ENCODE measurements at places on chromosomes 3 and 15.

GRCh38 chr15:90774731-90775514, 57.8 kb downstream of the BLM start:
- H3K4me1 ChIP-seq, result peaks cover 8% of the 10 kb centered on the region
- peaks cover 14% of the 10 kb centered on the region for H3K36me3 ChIP-seq
- no peak overlapping the region for H3K4me3 ChIP-seq
- no peak overlapping the region for H3K27ac ChIP-seq

GRCh38 chr3:115667738-115668065, 44.4 kb downstream of the GAP43 start:
- H3K27ac ChIP-seq, result no peak overlapping the region
- no peaks in the 10 kb centered on the region for H3K36me3 ChIP-seq
- H3K4me3 ChIP-seq, result no peak overlapping the region
- no peaks in the 10 kb centered on the region for H3K27me3 ChIP-seq

- DNase-seq, result no peak
- peaks cover 2% of the 10 kb centered on the region for H3K36me3 ChIP-seq
- H3K27me3 ChIP-seq, result no peaks in the 10 kb centered on the region
These were observed 130.9 kb downstream of the DNAJB8 start for GRCh38 chr3:128335621-128336296.

DNA sequence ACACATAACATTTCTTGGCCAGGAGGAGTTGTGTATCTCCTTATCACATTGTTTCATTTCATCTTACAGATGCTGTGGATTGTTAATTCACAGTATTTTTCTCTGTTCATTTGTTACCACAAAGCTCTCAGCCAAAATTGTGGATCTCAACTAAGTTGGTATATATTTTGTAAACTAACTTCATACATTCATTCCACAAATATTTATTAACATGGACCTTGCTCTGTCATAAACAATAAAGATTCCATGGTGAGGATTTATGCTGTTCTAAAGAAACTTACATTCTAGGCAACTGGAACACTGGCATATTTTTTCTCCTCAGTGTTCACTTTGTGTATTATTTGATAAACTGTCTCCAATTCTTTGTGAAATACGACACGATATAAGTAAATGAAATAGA, 268.8 kb downstream of the CNTN3 start:
- no peak for DNase-seq
- H3K27me3 ChIP-seq, result peaks cover 2% of the 10 kb centered on the region
- no peak overlapping the region for H3K27ac ChIP-seq
- no peaks in the 10 kb centered on the region for H3K4me1 ChIP-seq

GRCh38 chr3:23574822-23575315, 230.9 kb upstream of the UBE2E1 start:
- peaks cover 7% of the 10 kb centered on the region for H3K36me3 ChIP-seq
- DNase-seq, result no peak
- H3K27ac ChIP-seq, result no peak overlapping the region
- no peaks in the 10 kb centered on the region for H3K4me1 ChIP-seq
- H3K27me3 ChIP-seq, result no peaks in the 10 kb centered on the region
- no peak overlapping the region for H3K4me3 ChIP-seq

DNA sequence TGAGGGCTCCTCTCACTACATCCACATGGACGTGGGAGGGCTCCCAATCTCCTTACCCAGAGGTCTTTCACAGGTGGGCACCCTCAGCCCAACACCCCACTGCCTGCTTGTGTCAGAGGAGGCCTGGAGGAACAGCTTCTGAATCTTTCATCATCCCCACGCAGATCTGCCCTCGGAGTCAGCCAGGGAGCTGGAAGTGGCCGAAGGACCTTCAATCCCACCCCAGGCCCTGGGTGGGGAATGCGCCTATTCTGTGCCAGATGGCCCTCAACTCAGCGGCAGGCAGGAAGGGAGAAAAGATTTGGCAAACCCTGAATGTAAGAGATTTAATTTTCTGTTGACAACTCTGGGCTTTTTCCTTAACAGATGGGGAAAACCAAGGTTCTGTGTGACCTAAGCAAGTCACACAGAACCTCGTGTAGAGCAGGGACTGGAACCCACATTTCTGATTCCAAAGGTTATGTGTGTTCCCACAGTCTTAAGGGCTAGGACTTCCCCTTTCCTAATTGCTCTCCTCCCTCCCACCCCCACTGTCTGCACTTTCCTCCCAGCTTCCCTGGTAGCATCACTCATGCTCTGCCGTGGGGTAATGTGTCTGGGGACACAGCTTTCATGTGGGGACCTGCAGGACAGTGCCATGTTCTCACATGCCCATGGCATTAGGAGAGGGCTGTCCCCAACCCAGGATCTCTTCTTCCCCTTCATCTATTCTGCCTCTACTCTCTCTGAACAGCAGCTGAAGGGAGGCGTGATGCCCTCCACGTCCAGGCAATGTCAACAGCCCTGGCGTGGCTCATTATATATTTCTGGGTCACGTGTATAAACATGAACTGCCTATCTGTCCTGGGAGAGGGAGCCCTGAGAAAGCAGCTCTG, 98.1 kb downstream of the SEMA5B start:
- peaks cover 21% of the 10 kb centered on the region for H3K27me3 ChIP-seq
- no peak for DNase-seq
- H3K27ac ChIP-seq, result no peak overlapping the region
- no peak overlapping the region for H3K4me3 ChIP-seq
- no peaks in the 10 kb centered on the region for H3K4me1 ChIP-seq
- H3K36me3 ChIP-seq, result no peaks in the 10 kb centered on the region

DNA sequence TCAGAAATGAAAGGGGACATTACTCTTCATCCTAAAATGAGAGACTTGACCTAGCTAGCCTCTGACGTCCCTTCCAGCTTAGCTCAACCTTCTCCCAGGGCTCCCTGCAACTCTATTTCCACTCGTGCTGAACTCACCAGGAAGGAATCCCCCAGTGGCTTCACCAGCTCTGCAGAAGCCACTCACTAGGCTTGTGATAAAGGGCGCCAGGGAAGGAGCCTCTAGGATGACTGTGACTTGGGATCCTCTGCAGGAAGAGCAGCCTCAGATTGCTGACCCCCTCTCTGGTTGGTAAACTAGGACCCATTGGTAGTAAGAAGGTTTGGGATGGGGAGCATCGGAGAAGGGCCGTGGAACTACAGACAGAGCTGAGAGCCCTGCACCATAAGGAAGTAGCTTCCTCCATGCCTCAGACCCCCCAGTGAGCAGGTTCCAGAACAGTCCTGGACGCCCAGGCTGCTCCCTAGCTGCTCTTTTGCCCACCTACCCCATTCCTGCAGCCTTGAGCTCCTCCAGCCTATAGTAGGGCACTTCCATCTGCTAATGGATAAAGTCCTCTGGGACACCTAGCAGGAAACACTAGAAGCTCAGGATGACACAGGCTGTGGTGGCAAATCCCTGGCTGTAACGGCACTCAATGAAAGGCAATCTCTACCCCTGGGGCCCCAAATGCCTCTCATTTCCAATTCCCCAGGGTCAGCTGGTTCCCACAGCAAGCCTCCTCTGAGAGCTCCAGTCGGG, 26.0 kb downstream of the PLA2G4F start:
- no peak for DNase-seq
- H3K36me3 ChIP-seq, result no peaks in the 10 kb centered on the region
- no peak overlapping the region for H3K27ac ChIP-seq
- H3K4me1 ChIP-seq, result peaks cover 5% of the 10 kb centered on the region
- no peak overlapping the region for H3K4me3 ChIP-seq

DNA sequence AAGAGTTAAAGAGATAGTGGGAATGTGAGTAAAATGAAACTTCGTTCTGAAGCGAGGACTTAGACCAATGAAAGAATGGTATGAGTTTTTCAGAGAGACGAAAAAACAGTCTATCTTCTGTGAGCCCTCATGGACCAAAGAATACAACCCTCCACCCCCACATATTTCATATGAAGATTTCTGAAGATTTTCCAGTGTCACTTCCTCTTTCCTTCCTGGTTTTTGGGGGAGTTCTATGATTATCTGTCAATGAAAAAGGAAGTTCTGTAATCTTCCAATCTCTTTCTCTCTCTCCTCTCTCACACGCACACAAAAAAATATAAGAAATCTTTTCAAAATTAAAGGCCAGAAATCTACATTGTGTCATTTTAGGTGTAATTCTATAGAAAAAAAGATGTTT, 27.7 kb downstream of the CMSS1 start:
- H3K36me3 ChIP-seq, result no peaks in the 10 kb centered on the region
- no peak overlapping the region for H3K4me3 ChIP-seq
- no peak for DNase-seq
- no peaks in the 10 kb centered on the region for H3K27me3 ChIP-seq
- H3K4me1 ChIP-seq, result peaks cover 22% of the 10 kb centered on the region
- no peak overlapping the region for H3K27ac ChIP-seq

DNA sequence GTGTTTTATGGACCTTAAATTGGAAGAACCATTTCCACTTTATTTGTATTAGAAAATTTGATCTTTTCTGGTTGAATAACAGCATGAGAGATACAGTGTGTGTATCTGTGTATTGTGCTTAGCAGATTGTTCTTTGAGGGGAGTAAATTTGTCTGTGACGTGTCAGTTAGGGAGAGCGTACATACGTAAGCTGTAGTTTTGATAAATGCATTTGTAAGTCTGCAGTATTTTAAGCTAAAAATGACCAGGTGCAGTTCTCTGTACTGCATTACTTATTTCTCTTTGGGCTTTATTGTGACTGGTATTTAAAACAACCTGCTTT, 264.8 kb downstream of the ROBO2 start:
- H3K4me1 ChIP-seq, result no peaks in the 10 kb centered on the region
- no peak overlapping the region for H3K4me3 ChIP-seq
- DNase-seq, result no peak
- H3K27me3 ChIP-seq, result no peaks in the 10 kb centered on the region
- H3K36me3 ChIP-seq, result no peaks in the 10 kb centered on the region
- H3K27ac ChIP-seq, result no peak overlapping the region

- no peaks in the 10 kb centered on the region for H3K4me1 ChIP-seq
- peaks cover 32% of the 10 kb centered on the region for H3K36me3 ChIP-seq
- H3K27ac ChIP-seq, result no peak overlapping the region
- DNase-seq, result no peak
- H3K4me3 ChIP-seq, result no peak overlapping the region
- no peaks in the 10 kb centered on the region for H3K27me3 ChIP-seq
These were observed 15.9 kb downstream of the LYSMD4 start for GRCh38 chr15:99717161-99718009.

DNA sequence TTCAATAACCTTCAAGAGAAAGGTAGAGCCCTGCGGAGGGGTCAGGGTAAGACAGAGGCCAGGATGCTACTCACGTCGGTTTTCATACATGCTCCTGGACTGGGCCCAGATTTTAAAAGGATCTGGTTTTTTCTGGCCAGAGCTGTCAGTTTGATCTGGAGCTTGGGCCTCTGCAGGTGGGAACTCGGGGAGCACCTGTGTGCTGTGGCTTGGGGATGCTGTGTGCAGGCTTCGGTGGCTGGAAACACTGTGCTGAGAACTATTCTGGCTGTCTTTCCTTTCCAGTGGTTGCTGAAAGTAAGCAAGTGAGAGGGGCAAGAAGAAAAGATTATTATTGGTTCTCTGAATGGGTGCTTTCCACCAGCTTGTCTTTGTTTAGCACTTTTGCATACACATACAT, 647.6 kb downstream of the MAGI1 start:
- no peak overlapping the region for H3K4me3 ChIP-seq
- no peak for DNase-seq
- H3K27ac ChIP-seq, result no peak overlapping the region
- H3K36me3 ChIP-seq, result peaks cover 16% of the 10 kb centered on the region
- H3K4me1 ChIP-seq, result peaks cover 6% of the 10 kb centered on the region

DNA sequence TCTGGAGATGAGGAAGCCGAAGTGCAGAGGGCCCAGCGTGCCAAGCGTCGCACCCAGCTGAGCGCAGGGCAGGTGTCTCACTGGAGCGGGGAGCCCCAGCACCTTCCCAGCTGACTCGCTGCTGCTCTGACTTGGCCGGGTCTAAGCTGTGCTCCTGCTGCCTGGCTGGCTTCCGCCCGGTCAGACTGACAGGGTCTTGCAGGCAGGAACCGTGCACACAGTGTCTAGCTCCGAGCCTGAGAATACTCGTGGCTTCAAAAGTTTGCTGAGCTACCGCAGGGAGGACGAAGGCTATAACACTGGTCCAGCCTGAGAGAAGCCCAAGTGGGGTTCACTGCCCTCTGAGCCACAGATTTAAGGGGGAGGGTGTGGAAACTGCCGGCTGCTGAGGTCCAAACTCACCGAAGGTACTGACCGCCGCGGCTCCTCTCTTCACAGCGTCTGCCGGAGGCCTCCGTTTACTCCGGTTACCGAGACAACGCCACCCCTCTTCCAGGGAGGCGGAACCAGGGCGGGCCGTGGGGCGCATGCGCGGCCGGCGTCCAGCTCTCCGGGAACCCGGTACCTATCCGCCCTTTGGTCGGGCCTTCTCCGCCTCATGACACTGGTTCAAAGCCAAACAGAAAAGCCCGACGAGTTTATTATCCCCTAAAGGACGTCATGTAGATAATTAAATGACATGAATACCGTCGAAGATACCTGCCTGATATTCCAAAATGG, at the start of gene CFAP44:
CFAP44 (minus strand) TSS at position 443 of the 720 bp plus-strand sequence. CDS start 7,829 bp downstream, outside the sequence.
- H3K27me3 ChIP-seq, result no peaks in the 10 kb centered on the region
- peaks cover 4% of the 10 kb centered on the region for H3K36me3 ChIP-seq
- H3K4me3 ChIP-seq, result peak within 1 kb of the TSS; percentile 67
- peaks cover 9% of the 10 kb centered on the region for H3K4me1 ChIP-seq

DNA sequence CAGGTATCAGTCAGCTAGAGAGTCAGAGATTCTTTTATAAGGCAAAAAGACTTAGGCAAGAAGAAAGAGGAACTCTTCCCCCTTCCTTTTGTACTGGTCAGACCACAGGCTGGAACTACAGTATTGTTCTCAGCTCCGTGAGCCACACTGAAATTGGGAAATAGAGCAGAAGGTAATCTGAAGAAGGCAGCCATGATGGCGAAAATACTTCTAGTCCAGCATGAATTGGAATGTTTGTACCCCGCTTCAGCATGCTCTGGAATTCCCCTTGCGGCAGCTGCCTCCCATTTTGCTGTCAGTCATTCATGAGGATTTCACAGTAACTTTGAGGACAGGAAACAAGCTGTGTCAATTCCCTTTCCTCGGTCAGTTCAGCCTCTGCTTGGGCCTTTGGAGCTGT, 96.2 kb downstream of the CORO2B start:
- peaks cover 8% of the 10 kb centered on the region for H3K4me1 ChIP-seq
- H3K27ac ChIP-seq, result no peak overlapping the region
- H3K27me3 ChIP-seq, result peaks cover 6% of the 10 kb centered on the region
- DNase-seq, result no peak
- no peak overlapping the region for H3K4me3 ChIP-seq
- H3K36me3 ChIP-seq, result no peaks in the 10 kb centered on the region

GRCh38 chr3:177676148-177676547, 478.9 kb upstream of the TBL1XR1 start:
- H3K27me3 ChIP-seq, result no peaks in the 10 kb centered on the region
- DNase-seq, result no peak
- no peak overlapping the region for H3K4me3 ChIP-seq
- H3K27ac ChIP-seq, result no peak overlapping the region
- H3K36me3 ChIP-seq, result no peaks in the 10 kb centered on the region
- peaks cover 37% of the 10 kb centered on the region for H3K4me1 ChIP-seq

GRCh38 chr3:194250098-194251002, 100.8 kb downstream of the CPN2 start:
- H3K36me3 ChIP-seq, result no peaks in the 10 kb centered on the region
- H3K27ac ChIP-seq, result peak overlapping the region; percentile 89
- peak overlapping the region; percentile 4 for H3K4me3 ChIP-seq

GRCh38 chr3:153003441-153003840, 158.6 kb upstream of the RAP2B start:
- no peak overlapping the region for H3K27ac ChIP-seq
- no peak for DNase-seq
- no peaks in the 10 kb centered on the region for H3K4me1 ChIP-seq
- H3K27me3 ChIP-seq, result no peaks in the 10 kb centered on the region
- no peak overlapping the region for H3K4me3 ChIP-seq
